ENCODE measurements at places on chromosomes 7 and 10.
A peak's percentile ranks its signal among the peaks of the same experiment; 100 is the strongest.

GRCh38 chr7:34497153-34497777, 160.8 kb upstream of the NPSR1 start:
- DNase-seq = no peak

- DNase-seq = no peak
Measured at GRCh38 chr10:95287281-95287680, 3.5 kb downstream of the PDLIM1 start.

GRCh38 chr10:5480162-5480941, 19.0 kb downstream of the CALML5 start:
- no peak for DNase-seq

DNA sequence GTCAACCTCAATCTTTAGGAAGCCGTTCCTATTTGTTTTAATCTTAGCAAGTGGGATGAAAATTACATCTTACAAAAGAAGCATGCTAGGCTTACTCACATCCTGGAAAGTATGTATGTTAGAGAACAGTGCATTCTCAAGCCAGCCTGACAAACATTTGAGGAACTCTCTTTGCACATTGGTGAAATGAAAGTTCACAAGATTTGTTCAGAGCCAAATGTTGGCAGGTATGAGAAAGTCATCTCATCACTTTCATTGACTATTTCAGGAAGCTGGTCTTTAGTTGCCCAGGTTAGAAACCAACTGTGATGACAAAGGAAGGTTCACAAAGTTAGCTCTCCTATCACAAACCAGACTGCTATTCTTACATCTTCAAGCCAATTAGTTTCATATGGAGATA, 57.1 kb downstream of the ABCB1 start:
- DNase-seq = no peak

DNA sequence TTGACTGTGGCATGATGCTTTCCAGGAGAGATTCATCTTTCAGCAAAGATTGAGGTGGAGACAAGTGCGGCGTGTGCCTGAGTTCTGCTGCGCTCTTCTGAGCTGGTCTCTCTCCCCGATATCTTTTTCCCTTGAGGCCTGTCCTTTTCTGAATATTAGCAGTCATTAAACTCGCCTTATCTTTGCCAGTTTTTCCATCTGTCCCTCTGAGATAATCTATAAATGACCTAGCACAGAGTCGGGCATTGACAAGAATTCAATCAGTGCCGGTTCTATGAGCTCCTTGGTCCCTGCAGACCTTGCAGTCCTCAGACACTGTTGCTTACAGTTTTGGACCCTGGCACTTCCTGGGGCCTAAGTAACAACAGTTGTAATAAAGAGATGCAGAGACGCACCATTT, 89.7 kb upstream of the IKZF1 start:
- no peak for DNase-seq

- no peak for DNase-seq
Measured at GRCh38 chr7:90455163-90456030, 14.0 kb upstream of the PTTG1IP2 start.

- no peak for DNase-seq
Measured at GRCh38 chr7:92834507-92835260, 1.7 kb downstream of the CDK6 start.

DNA sequence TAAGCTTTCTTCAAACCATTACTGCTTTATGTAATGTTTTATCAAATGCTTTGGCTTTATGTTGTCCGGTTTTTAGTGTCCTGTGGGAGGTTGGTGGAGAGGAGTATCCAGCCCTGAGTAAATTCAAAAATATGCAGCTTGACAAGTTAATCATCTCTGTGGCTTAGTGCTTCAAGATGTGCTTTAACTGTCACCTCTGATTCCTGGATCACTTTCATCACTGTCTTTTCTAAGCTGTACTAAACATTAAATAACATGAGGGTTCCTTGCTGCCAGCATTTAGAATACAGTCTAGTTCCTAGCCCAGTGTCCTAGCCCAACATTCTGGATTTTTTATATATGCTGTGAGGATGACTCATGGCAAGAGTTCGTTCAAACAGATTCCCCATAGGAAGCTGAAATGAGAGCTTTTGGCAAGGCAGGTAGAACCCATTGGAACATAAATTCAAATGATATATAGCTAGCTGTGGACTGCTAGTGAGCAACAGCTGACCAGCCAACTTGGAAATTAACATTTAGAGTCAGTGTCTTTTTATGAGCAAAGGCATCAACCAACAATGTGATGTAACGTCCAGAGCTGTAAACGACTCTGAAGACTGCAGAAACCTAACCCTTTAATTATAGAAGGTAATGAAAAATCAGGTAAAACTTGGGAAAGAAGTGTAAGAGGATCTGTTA, 80.6 kb upstream of the OIT3 start:
- DNase-seq = no peak

DNA sequence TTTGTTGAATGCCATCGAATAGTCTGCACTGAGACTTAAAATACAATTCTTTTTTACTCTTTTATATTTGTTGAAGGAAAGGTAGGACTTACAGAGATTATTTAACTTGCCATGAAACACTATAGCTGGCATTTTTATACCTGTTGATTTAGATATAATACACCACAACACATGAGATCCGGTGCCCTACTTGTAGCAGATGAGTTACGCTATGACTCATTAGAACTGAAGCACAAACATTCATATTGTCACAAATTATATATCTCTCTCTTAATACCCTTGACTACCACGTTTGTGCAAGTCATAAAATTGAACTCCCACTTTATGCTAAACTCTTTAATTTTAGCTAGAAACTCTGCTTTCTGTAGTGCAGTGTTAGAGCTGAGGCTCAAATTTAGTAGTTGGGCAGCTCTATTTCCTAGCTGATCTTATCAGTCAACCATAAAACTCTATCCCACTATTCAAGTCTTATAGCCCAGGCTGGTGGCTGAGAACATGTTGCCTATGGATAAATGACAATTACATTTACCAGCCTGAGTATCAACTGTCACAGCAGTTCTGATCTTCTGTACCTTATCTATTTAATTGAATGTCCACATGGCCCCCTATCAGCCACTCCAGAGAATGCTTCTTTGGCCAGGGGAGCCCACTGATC, 137.4 kb upstream of the SEMA3D start:
- no peak for DNase-seq

DNA sequence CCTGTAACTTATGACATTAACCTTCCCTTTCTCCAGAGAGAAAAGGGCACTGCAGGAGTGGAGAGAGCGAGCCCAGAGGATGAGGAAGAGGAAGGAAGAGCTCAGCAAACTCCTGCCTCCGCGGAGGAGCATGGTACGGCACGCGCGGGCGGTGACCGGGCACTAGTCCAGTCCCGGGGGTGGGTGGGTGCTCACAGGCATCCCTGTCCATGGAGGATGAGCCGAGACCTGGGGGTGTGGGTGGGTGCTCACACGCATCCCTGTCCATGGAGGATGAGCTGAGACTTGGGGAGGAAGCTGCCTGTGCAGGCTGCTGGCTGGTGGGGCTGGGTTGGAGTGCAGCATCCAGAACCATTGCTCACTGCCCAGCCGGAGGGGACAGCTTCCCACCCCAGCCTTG, 23.8 kb downstream of the LRRC27 start:
- DNase-seq = no peak

- DNase-seq = no peak
Measured at GRCh38 chr7:20440472-20441105, 109.9 kb downstream of the ITGB8 start.

- DNase-seq = no peak
Measured at GRCh38 chr10:125662584-125662983, 20.4 kb downstream of the TEX36 start.

DNA sequence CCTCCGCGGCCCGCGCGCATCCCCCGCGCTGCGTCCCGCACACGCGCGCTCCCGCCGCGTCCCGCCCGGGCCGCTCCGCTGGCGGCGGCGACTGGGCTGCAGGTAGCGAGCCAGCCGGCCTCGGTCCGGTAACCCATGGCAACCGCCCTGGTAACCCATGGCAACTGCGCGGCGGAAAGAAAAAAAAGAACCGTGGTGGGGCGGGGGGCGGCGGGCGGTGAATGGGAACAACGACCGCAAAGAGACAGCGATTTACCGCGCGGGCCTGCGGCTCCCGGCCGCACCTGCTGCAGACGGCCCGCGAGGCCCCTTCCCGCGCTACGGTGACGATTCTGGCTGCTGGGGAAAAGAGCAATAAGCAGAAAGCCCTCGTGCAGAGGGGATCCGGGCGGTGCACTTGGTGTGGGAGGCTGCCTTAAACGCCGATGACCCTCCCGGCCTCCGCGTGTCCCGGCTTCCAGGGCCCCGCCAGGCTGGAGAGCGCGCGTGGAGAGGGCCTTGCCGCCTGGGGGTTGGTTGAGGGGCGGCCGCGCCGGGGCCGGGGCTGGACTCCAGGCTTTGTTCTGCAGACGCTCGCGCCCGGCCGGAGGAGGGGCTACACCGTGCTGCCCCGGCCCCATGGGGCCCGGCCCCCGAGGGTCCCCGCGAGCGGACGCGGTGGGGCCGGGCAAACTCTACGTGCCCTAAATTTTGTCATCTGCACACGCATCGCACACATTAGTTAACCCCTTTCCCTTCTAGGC, 84.7 kb downstream of the SNX10 start:
- DNase-seq = peak; percentile 34

- DNase-seq = no peak
Measured at GRCh38 chr7:146926841-146927240, 810.2 kb downstream of the CNTNAP2 start.

DNA sequence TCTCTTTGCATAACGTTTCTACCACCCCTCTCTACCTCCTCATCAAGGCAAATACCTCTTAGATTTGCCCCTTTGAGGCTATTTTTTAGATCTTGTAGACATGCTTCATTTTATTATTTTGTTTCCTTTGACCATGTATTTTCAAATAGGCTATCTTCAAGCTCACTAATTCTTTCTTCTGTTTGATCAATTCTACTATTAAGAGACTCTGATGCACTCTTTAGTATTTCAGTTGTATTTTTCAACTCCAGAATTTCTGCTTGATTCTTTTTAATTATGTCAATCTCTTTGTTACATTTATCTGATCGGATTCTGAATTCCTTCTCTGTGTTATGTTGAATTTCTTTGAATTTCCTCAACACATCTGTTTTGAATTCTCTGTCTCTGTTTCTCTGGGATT, 82.8 kb downstream of the BBS9 start:
- DNase-seq = no peak

- DNase-seq = no peak
Measured at GRCh38 chr10:61998937-61999336, 97.4 kb downstream of the ARID5B start.

- DNase-seq = no peak
Measured at GRCh38 chr10:52801947-52802346, 29.4 kb upstream of the MBL2 start.

DNA sequence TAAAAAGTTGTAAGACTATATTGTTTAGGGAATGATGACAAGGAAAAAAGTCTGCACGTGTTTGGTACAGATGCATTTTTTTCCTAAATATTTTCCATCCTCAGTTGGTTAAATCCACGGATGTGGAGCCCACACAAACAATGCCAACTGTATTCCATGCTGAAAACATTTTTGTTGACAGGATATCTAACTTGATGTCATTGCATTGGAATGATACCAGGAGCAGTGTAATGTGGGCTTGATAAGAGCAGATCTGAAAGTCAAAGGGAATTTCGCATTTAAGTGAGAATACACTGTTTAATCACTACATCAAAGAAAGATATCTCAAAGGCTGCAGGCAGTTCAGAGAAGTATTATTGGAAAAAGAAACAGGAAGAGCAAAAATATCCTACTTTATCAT, 49.5 kb upstream of the TMEM140 start:
- DNase-seq = no peak

- no peak for DNase-seq
Measured at GRCh38 chr7:139871820-139872219, 42.8 kb downstream of the TBXAS1 start.

DNA sequence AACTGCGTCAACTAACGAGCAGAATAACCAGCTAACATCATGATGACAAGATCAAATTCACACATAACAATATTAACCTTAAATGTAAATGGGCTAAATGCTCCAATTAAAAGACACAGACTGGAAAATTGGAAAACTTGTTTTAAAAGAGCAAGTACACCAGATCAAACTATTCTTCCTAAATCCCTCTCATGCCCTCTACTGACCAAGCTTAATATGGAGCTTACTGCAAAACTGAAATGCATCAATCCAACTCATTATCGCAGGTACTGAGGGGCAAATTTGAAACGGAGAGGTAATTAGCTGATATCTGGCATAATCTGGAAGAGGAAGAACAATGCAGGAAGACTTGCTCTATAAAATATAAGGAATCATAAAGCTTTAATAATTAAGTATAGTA, 1223.8 kb downstream of the NXPH1 start:
- DNase-seq = no peak

DNA sequence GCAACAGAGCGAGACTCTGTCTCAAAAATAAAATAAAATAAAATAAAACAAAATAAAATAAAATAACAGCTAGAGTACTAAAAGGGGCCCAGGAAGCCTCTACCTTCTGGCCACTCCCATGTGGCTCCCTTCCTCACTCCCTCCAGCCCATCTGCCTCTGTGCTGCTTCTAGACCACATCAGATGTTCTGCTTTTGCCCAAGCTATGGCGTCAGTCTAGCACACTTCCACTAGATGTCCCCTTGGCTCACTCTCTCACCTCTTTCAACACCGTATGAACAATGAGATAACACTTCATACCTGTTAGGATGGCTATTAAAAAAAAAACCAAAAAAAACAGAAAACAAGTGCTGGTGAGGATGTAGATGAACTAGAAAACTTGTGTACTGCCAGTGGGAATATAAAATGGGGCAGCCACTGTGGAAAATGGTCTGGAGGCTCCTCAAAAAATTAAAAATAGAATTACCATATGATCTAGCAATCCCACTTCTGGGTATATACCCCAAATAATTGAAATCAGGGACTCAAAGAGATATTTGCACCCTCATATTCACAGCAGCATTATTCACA, 132.3 kb downstream of the ARHGAP22 start:
- DNase-seq = no peak

GRCh38 chr7:66279912-66280311, 74.8 kb downstream of the TPST1 start:
- DNase-seq = no peak

GRCh38 chr10:119493155-119493554, 49.4 kb downstream of the RGS10 start:
- DNase-seq = no peak

GRCh38 chr7:67696878-67697277, 700.2 kb downstream of the TYW1 start:
- DNase-seq = no peak

GRCh38 chr7:46321556-46322205, 400.6 kb upstream of the IGFBP3 start:
- DNase-seq = no peak

- no peak for DNase-seq
Measured at GRCh38 chr7:47379629-47380324, 202.1 kb downstream of the TNS3 start.
